NCI-H1417 treated with DMSO at 0.1 percent for 48 hours (cell line): ENCODE measurements at places on chromosomes 6 and 20.

- DNase-seq = no peak
Measured at GRCh38 chr6:135129136-135129856, 51.8 kb upstream of the MYB start.

DNA sequence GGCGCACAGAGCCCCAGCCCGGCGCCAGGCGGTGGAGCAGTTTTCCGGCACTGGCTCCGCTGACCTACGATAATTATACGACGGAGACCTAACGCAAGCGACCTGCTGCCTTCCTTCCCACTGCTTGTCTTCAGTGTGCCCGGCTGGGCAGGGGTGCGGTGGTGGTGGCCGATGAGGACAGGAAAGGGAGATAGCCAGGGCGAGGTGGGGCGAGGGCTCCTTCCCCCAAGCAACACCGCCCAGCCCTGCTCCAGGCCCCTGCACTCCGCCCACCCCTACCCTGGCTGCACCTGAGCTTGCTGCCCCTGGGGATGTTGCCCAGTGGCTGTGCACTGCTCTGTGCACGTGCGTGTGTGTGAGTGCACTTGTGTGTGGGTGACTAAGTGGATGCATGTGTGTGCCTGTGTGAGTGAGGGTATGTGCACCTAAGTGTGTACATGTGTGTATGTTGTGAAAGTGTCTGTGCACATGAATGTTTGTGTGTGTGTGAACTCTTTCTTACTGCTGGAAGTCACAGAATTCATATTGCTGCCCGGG lies 42.6 kb upstream of the IRF4 start:
- no peak for DNase-seq

DNA sequence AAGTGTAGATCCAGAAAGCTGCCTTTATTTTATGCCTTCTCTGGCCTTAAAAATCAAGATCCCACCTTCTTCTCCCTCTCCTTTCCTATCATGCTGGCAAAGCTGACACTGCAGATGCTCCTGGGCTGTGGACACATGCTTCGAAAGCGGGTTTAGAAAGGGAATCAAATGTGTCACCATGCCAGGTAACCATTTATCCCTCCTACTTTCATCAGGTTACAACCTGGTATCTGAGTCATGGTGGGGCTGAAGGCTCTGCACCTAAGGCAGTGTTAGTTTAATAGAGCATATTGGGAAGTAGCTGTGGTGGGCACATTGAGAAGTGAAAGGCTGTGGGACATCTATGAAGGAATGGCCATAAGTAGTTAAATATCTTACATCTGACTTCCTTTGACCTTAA lies 69.8 kb downstream of the GJA1 start:
- no peak for DNase-seq

GRCh38 chr6:3303795-3304411 lies 45.2 kb downstream of the PSMG4 start:
- no peak for DNase-seq

DNA sequence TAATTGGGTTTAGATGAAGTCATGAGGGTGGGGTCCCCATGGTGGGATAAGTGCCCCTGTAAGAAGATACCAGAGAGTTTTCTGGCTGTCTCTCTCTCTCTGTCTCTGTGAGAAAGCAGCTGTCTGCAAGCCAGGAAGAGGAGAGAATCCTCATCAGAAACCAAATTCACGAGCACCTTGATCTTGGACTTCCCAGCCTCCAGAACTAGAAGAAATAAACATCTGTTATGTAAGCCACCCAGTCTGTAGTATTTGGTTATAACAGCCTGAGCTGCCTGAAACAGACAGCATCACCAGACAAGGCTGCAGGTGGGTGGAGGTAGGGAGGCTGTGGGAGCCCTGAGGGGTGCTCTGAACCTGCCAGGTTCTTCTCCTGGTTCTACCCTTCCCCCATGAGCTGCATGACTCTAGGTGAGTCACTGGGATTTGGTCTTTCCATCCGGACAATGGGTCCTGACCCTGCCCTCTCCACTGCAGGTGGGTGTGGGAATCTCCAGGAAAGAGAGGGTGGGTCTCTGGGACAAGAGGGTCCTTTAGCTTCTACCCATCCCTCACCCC lies 34.3 kb upstream of the VEGFA start:
- DNase-seq = no peak

DNA sequence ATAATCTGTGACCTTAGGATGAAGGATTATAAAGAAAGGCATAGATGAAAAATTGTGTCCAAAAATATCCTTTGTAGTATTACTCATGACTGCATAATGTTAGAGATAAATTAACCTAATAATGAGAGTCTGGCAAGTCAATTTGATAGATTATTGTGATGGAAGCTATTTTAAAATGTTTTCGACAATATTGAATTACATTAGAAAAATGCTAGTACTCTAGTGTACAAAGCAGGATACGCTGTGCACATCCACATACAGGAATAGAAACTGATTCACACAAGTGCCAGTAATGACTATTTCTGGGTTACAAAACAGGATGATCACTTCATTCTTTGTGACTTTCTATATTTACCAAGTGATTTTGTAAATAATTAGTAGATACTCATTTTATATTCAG lies 3.3 kb downstream of the SLC17A2 start:
- no peak for DNase-seq

- no peak for DNase-seq
Measured at GRCh38 chr6:159943101-159943632, 25.7 kb upstream of the IGF2R start.

GRCh38 chr20:22353586-22353985 lies 230.8 kb downstream of the FOXA2 start:
- DNase-seq = no peak

DNA sequence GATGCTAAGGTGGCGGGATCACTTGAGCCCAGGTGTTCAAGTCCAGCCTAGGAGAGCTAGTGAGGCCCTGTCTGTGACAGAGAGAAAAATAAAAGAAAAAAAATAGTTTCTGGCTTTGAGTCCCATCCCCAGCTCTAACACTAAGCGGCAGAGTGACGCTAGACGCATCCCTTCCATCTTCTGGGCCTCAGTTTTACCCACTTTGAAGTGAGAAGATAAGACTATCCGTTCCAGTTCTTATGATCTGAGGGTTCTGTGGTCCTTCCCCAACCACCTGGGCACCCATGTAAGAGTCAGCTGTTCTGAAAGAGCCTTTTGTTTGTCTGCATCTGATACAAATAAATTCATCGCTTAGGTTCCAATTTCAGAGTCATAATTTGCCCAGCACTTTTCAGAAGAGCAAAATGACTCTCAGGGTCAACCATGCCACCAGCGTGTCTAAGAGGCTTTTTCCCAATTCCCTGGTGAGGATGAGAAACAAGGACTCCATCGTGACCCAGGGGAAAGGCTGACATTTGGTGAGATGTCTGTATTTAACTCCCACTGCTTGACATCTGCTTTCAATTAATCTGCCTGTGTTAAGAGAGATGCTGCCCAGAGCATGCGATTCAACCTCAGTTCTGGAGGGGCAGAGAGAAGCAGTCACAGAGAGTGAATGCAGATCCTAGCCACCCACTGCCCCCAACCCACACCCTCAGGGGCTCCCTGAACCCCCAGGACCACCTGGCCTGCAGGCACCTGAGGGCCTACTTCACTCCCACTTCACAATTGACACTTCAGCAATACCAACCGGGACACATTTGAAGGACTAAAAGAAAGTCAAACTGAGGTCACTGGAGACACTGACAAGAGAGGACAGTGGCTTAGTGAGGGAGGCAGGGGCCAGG lies 131.6 kb upstream of the TOP1 start:
- DNase-seq = no peak

GRCh38 chr6:109445382-109445781 lies 4.9 kb downstream of the SMPD2 start:
- DNase-seq = no peak

DNA sequence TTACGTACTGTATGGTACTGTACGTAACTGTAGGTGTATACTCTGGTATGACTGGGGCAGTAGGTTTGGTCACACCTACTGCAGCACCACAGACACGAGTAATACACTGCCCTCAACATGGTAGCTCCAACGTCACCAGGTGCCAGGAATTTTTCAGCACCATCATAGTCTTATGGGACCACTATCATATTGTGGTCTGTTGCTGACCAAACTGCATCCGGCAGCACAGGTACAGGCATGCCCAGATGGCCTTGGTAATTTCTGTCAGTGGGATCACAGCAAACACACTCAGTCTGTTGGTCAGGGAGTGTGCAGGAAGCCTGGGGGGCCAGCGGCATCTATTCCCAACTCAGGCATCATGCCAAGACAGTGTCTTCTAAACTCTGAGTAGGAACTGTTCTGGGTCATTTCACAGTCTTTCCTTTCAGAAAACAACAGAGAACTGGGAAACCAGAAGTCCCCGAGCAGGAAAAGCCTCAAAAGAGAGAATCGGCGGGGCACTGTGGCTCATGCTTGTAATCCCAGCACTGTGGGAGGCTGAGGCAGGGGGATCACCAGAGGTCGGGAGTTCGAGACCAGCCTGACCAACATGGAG lies 5.8 kb downstream of the YTHDF1 start:
- no peak for DNase-seq
